HEK293T (cell line): ENCODE measurements at places on chromosomes 16 and 17.

- DNase-seq, result no peak
These were observed 1.6 kb upstream of the ACSF3 start for GRCh38 chr16:89092013-89092412.

DNA sequence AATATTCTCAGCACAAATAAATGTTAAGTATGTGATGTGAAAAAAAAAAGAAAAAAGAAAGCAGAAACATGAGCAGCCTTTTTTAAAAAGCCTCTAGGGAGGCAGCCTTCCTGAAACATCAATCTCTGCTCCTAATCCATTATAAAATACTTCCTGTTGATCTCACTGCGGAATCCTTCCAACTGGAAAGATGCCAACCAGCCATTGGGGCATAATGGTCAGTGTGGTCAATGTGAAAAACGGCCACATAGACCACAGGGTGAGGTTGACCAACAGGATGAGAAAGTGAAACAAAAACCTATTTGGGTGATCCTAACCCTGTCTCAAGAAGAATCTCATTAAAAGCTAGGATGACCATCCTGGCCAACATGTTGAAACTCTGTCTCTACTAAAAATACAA lies 26.1 kb upstream of the ABCA8 start:
- DNase-seq, result no peak

DNA sequence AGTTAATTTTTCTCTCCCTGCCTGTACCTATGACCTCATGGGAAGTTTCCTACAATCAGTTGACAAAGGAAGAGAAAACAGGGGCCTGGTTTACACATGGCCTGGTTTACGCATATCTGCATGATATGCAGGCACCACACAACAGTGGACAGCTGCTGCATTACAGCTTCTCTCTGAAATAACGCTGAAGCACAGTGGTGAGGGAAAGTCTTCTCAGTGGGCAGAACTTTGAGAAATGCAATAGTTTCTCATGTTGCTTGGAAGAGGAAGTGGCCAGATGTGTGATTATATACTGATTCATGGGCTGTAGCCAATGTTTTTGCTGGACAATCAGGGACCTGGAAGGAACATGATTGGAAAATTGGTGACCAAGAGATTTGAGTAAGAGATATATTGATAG lies 324.1 kb upstream of the GOT2 start:
- no peak for DNase-seq

- DNase-seq, result no peak
These were observed 23.2 kb upstream of the SPNS2 start for GRCh38 chr17:4475463-4475862.

GRCh38 chr17:6069539-6070429 lies at the start of gene WSCD1:
TSS of gene WSCD1 (plus strand) at chr17:6070379. CDS start at chr17:6080659, 10,280 bp downstream.
- DNase-seq, result peak; percentile 77

- no peak for DNase-seq
These were observed 80.4 kb downstream of the MRM3 start for GRCh38 chr17:862582-862981.

DNA sequence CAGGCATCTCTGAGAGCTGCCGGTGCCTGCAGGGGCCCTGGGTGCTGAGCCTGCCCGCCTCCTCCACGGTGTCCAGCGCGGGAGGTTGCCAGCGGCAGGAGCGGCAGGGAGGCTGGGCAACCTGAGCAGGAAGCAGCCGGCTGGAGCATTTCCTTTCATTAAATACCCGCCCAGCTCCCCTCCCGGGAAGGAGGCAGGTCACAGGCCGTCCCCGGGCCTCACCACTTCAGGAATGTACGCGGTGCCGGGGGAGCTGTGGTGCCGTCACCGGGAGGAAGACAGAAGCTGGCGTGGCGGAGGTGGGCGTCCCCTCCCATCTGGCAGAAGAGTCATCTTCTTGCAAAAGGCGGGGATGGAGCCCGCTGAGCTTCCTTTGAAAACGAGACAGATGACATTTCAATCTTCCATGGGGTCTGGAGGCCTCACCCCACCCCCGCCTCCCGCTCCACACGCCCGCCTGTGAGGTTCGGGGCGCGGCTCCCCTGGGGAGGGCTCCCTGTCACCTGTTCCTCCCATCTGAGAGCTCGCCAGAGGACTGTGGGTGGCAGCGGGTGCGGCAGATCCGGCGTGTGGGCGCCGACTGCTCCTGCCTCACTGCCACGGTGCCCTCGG lies 16.0 kb downstream of the SOX8 start:
- no peak for DNase-seq
